Stimulated activated CD8-positive, alpha-beta memory T cell treated with anti-CD3 and anti-CD28 coated beads, Interleukin-4, amount 100 ng/mL, for 1 hour (primary cell): ENCODE measurements at places on chromosomes 12 and 14.

DNA sequence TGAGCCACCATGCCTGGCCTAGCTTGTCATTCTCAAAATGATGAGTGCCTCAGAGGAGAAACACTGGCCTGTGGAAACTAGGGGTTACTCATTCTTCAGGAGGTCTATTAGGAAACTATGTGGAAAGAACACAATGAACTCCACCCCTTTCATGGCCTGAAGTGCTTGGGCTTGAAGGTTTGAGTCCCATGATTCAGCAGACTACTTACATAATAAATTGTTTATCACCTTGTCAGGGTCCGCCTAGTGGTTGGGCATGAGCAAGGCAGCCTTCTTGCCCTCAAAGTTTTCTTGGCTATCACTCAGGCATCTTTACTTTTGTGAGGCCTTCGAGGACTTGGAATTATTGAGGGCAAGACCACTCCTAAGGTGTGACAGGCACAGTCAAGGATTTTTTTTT, 251.2 kb downstream of the ACSS3 start:
- no peak for DNase-seq

GRCh38 chr12:66945189-66945817, 266.4 kb upstream of the GRIP1 start:
- no peak for DNase-seq

DNA sequence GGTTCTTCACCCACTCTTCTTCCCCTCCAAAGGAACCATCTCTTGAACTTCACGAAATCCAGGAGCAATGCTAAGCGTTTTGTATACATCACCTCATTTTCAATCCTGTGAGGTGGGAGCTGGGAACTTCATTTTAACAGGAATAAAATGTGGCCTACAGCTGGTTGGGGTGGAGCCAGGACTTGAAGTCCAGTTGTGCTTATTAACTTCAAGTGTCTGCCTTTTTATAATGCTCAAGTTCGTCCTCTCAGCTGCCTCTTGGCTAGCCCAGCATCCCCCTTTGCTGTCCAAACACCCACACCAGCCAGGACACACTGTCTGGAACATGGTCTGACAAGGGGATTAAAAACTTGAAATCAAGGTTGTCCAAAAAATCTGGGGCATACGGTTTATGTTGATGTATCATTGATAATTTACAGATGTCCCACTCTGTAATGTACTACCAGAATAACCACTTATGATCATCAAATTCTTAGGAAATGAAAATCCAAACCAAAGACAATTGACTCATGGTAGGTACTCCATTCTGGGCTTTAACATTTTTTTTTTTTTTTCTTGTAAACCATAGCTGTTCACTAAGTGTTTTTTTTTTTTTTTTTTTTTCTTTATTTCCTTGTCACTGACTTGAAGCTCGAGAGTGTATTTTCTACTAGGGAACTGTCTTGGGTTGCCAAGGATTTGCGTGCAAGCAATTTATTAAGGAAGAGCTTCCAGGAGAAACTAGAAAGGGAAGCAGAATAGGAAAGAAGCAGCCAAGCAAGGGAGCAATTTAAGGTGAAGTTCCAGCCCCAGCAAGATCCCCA, 252.3 kb downstream of the EFCAB11 start:
- DNase-seq = no peak

- no peak for DNase-seq
These were observed 201.3 kb upstream of the RASSF8 start for GRCh38 chr12:25757037-25757665.

GRCh38 chr12:16685107-16685506, 79.1 kb upstream of the LMO3 start:
- no peak for DNase-seq
